ENCODE measurements at places on chromosomes 2 and 18.
A peak's percentile ranks its signal among the peaks of the same experiment; 100 is the strongest.

- no peak for DNase-seq
Measured at GRCh38 chr2:134869946-134870736, 31.7 kb downstream of the ACMSD start.

- DNase-seq = no peak
Measured at GRCh38 chr2:48162742-48163141, 256.4 kb upstream of the FBXO11 start.

DNA sequence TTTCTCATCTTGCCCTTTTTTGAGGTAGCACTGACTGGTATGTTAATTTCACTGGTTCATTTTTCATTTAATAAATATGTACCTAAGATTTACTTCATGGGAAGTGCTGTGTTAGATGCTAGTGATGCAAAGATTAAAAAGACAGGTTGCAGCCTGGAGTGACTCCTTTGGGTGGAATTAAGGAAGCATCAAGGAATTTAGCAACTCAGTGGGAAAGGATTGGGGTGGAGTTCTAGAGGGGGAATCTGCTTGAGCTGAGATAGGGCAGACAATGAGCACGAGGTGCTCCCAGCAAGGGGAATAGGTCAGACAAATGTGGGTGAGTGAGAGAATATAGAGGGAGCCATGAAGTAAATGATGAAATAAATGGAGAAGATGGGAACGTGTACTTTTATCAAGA lies 57.0 kb downstream of the LYPD6 start:
- no peak for DNase-seq

DNA sequence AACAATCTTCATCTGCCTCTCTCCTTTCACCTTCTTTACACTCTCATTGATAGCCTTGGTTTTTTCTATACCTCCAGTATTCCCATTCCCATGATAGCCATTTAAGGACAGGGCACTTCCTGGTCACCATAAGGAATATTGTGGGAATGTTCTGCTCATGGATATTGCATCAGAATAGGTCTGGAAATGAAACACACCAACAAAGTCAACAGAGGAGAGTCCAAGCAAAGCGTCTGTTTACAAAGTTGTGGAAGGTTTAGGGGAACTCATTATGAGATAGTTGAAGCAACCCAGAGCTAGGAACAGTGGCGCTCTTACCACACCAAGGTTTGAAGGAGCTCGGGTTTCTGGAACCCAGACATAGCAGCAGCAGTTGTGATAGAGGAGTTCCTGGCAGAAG lies 150.3 kb upstream of the TNP1 start:
- no peak for DNase-seq

GRCh38 chr2:82959727-82960126 lies 1499.4 kb downstream of the SUCLG1 start:
- DNase-seq = no peak

DNA sequence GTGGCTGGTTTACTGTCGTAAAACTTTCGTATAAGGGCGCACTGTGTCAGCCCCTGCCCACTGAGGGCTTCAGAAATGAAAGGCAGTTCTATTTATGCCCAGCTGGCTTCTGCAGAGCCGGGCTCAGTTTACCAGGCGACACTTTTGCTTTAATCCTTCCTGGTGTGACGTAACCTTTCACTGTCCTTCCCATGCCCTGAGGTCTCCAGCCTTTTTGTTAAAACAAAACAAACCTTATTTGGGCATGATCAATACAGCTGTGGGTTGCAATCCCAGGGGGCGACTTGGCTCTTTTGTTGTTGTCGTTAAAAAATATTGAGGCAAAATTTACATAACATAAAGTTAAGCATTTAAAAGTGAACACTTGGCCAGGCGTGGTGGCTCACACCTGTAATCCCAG lies 85.3 kb downstream of the AGAP1 start:
- DNase-seq = no peak

GRCh38 chr2:187803816-187804215 lies 249.6 kb upstream of the TFPI start:
- DNase-seq = no peak

DNA sequence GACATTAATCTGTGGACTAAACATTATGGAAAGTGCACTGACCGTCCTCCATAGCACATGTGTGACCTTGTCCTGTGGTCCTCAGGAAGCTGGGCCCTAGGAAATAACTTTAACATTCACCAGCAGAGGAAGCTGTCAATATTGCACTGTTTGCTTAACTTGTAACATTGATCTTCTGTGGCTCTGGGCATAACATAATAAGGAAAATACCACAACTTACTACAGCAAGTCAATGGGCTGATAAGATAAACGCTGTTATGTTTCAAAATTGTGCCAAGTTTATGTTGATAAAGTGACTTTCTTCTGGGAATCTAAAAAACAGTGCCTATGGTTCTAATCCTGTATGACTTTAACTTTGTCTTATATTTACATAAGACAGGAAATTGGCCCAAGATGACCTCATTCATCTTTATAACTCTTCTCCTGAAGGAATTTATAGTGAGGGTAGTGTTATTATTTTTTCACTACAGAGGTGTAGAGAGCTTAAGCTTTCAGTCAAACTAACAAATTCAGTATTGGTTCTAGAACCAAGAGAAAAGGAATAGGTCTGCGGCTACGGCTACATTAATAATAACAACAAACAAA lies 113.7 kb upstream of the MAP4K3 start:
- DNase-seq = no peak

DNA sequence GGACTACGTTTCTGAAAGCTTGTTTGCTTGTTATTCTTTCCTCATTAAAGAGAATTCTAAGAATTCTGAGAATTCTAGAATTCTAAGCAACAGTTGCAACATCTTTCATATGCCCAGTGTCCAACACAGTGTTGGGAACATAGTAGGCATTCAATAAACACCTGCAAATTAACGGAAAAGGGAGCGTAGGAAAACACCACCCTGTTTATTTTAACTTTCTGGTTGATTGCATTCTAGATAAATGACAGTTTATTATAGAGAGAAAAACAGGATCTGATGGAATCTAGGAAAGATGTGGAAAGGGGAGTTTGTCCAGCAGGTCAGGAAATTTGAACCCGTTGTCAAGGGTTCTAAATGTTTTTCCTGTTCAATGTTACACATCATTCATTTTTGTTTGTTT lies 24.2 kb upstream of the EFEMP1 start:
- DNase-seq = no peak

DNA sequence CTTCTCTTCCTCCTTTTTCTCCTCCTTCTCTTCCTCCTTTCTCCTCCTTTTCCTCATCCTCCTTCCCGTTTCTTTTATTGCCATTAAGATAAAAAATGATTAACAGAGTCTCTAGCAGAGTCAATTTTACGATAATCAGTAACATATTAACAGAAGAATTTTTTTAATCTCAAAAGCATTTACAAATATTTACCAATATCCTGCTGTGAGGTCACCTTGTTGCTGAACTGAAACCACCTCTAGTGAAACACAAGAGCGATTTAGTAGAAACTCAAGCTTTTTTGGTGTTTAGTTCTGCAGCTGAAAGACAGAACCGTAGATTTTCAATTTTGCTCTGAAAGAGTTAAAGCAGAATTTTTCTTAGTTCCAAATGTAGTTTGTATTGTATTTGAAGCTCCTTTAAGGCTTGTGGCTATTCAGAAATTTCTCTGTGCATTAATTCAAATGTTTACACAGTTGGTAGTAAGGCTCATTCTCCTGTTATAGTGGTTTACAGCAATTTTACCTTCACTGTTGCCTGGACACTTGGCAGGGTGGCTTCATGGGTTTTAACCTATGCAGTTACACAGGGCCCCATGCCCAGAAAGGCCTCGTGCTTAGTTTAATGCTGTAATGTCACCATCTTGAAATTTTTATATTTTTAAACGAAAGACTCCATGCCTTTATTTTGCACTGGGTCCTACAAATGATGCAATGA lies 1106.6 kb upstream of the FAM98A start:
- no peak for DNase-seq

GRCh38 chr2:65367524-65367923 lies 64.9 kb downstream of the SPRED2 start:
- no peak for DNase-seq

DNA sequence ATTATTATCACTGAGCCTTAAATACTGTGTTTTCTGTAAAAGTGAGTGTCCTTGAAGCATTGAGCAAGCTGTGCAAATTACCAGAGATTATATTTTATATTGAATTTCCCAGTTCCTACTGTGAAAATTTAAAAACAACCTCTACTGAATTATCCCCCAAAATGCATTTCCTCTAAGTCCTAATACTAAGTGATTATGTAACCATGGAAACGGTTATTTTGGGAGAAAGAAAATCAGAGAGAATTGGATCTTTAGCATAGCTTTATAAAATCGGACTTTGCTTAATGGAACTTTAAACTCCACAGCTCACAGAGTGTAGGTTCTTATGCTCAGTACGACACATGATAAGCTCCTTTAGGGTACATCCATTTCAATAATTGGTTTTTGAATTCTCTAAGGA lies 19.3 kb upstream of the CHMP1B start:
- DNase-seq = no peak

DNA sequence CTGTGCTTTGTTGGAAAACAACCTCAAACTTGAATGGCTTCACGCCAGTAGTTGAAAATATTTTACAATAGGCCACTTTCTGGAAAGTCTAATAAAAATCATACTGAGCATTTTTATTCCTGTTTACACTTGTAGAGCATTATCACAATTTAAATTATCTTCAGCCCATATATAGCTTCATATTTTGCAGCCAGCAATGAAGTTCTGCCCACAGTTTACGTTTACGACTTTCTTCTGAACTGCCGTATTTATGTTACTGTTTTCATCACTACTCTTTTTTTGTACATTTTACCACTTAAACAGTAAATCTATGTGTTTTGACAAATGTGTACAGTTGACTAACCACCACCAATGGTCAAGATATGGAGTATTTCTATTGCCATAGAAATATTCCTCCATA lies 86.2 kb downstream of the COPS8 start:
- DNase-seq = no peak

- no peak for DNase-seq
Measured at GRCh38 chr2:25797620-25798488, 80.4 kb downstream of the ASXL2 start.

- DNase-seq = no peak
Measured at GRCh38 chr2:108106731-108107130, 120.4 kb downstream of the SLC5A7 start.

GRCh38 chr18:11307716-11308115 lies 158.3 kb upstream of the PIEZO2 start:
- DNase-seq = no peak

GRCh38 chr2:191010887-191011885 lies 2.8 kb downstream of the STAT1 start:
- no peak for DNase-seq

- DNase-seq = no peak
Measured at GRCh38 chr2:114717049-114717448, 274.6 kb downstream of the DPP10 start.

- DNase-seq = no peak
Measured at GRCh38 chr2:118044854-118045253, 31.0 kb upstream of the CCDC93 start.

- DNase-seq = no peak
Measured at GRCh38 chr2:18047896-18048657, 169.6 kb downstream of the KCNS3 start.

GRCh38 chr2:196337208-196337953 lies 166.0 kb upstream of the STK17B start:
- no peak for DNase-seq

DNA sequence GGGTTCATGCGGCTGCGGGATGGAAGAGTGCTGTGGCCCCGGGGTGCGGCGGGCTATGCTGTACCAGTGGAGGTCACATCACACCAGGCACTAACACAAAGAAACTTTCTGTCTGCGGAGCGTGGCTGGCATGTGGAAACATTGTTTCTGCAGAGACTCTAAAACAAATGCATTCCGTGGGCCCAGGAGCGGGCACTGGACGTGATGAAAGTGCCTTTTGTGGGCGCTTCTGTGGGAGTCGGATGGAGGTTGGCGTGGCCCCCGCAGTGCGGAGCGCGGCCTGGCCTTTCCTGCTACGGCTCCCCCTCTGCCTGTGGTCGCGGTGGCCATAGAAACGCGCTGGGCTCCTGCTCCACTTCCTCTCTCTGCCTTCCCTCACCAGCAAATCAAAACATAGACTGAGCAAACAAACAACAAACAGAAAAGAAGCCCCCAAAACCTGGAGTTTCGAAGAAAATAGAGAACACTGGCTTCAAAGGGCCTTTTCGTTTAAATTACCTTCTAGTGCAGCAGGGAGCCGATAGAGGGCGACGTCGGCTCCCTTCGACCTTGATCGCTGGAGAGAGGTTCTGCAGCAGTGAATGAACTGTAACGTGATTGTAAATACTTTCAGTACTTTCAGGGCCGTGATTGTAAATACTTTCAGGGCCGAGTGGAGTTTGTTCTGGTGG lies 51.4 kb downstream of the KIF5C start:
- peak; percentile 15 for DNase-seq

GRCh38 chr2:53182601-53183000 lies 585.0 kb upstream of the CHAC2 start:
- no peak for DNase-seq

- DNase-seq = no peak
Measured at GRCh38 chr2:228876276-228876675, 394.8 kb downstream of the PID1 start.

DNA sequence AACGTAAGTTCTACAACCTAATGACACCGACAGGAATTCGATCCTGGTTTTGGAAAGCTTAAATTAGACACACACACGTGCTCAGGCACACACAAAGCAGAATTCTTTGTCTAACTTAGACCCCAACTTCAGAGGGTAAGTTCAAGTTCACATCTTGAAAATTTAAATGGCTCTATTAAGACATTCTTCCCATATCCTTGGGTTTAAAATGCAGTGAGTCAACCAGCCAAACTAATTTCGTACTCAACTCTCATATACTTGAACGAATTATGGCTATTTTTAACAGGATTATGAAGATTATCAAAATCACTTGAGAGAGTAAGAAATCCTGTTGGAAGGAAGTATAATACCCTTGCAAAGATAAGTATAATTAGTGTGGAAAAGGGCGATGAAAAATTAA lies 53.2 kb upstream of the ARL4C start:
- no peak for DNase-seq

DNA sequence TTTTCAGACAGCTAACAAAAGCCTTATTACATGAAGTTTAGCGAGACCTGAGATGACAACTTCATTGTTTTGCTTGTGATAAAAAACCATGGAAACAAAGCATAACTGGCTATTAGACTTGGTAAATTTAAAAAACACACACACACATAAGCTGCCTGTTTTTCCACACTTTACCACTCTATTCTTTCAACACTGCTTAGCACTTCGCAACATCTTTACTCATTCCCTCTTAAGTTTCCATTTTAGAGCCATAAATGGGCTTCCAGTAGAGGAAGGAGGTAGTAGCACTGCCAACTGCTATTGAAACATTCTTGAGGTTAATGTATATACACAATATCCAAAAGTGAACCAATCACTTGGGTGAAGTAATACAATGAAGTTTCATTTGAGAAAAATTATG lies 54.1 kb downstream of the BAZ2B start:
- no peak for DNase-seq

- DNase-seq = no peak
Measured at GRCh38 chr2:40227210-40227609, 224.7 kb downstream of the SLC8A1 start.

Data from stimulated activated CD4-positive, alpha-beta T cell treated with anti-CD3 and anti-CD28 coated beads, TNF-alpha, amount 100 ng/mL, for 1 hour (primary cell).